ENCODE measurements at places on chromosomes 5 and 9. TPM values are rescaled to one million over a fixed set of nuclear protein-coding genes. Genes with fewer than 3 reads are reported as not detected.
A peak's percentile ranks its signal among the peaks of the same experiment; 100 is the strongest.

GRM6 gene
- total RNA-seq, result not detected

SLC6A18 gene
- not detected for total RNA-seq

DNA sequence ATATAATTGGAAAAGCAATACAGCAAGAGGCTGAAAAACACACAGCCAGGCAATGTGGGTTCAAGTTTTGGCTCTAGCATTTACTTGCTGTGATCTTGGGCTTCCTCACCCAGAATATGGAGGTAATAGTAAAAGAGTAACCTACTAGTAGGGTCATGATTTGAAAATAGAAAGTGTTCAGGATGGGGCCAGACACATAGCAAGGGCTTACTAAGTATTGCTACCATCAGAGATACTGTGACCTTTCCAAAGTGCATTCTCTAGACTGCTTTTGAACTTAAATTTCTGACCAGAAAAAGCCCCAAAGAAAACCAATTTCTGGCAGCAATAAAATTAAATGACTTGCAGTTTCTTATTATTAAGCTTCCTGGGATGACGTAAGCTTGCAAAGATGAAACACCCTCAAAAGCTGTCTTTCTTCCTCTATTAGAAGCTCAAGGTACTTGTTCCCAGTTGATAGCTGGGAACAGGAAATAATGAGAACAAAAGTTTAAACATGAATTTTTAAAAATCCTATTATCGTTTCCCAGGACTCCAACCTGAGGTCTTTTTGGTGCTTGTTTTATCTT, 20.3 kb downstream of the SLC45A2 start:
- DNase-seq, result no peak
- no peak overlapping the region for H3K27ac ChIP-seq
- no peaks in the 10 kb centered on the region for H3K4me1 ChIP-seq
- no peak overlapping the region for H3K4me3 ChIP-seq

DNA sequence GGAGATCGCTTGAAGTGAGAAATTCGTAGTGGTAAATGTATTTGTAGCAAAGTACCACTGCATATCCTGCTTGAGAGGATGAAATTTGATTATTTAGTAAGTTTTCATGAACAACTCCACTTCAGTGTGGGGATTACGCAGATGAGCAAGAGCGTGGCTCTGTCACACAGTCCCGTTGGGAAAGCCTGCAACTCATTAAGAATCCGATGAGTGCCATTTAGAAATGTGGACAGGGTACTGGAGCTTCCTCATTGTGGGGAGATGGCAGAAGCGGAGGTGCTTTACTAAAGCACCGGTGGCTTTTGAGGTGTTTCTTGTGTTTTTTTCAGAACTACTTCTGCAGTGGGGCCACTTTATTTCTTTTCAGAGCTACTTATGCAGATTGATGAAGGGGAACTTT, 1.4 kb downstream of the TJP2 start:
- no peaks in the 10 kb centered on the region for H3K27me3 ChIP-seq
- H3K4me3 ChIP-seq, result peak overlapping the region; percentile 70
- no peaks in the 10 kb centered on the region for H3K36me3 ChIP-seq
- no peak for DNase-seq
- H3K4me1 ChIP-seq, result peaks cover 51% of the 10 kb centered on the region

DNA sequence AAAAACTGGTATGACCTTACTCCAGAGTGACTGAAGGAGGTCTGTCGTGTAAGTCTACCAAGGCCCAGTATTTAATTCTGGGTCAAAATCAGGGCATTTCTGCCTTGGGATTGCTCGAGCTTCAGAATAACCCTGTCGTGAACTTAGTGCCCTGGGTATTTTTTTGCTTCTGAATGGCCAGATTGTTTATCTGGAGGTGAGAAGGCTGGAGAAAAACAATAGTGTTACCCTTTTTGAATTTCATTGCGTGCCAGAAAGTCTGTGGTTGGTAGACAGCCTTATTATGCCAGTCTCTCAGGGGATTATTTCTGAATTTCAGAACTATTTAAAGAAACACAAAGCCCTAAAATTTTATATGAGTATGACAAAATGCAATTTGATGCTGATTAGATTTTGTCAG, 323.4 kb downstream of the CSNK1G3 start:
- no peaks in the 10 kb centered on the region for H3K36me3 ChIP-seq

DNA sequence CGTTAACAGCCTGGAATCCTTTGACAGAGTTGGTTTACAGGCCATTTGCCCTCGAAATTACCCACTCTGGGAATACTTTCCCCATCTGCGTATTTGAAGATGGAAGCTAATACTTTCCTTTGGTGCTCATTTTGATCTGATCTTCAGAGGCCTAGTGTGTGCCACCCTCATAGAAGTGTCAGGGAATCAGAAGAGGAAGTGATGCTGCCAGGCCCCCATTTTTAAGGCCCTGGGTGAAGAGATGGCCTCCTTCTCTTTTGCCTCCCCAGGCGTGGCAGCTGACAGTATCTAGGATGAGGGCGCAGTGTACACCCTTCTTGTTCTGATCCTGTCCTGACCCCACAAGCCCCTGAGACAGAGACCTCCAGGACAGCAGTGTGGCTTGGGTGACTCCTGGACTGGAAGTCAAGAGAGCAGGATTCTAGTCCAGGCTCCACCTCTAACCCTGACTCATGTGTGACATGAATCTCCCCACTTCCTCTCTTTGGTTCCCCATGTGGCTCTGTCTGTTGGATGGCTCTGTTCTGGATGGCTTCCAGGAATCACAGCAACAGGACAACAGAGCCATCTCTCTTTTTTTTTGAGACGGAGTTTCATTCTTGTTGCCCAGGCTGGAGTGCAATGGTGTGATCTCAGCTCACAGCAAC, 27.8 kb downstream of the CSF1R start:
- peak overlapping the region; percentile 11 for H3K27ac ChIP-seq
- DNase-seq, result no peak
- H3K27me3 ChIP-seq, result no peaks in the 10 kb centered on the region
- H3K36me3 ChIP-seq, result peaks cover 21% of the 10 kb centered on the region

GRCh38 chr9:94553029-94553938, 1.6 kb upstream of the PCAT7 start:
- no peaks in the 10 kb centered on the region for H3K36me3 ChIP-seq
- H3K27me3 ChIP-seq, result no peaks in the 10 kb centered on the region
- H3K4me3 ChIP-seq, result no peak overlapping the region
- no peak overlapping the region for H3K27ac ChIP-seq
- no peak for DNase-seq
- H3K4me1 ChIP-seq, result no peaks in the 10 kb centered on the region

DNA sequence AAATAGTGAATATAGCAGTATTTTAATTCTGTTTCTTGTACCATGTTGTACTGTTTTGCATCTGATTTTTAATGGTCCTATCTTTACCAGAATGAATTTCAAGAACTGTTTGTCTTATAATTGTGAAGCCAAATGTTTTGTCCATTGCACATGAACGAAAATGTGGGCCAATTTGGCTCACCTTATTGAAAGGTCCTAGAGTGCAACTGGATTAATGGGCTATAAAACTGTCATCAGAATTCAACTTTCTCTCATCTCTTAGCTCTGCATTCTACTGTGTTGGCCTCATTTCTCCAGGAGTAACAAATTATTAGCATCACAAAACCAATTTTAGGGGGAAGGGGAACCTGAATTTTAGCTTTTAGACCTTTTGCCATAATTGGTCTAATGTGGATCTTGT, 179.4 kb upstream of the NUDT12 start:
- no peak for DNase-seq
- H3K27ac ChIP-seq, result no peak overlapping the region
- H3K4me3 ChIP-seq, result no peak overlapping the region
- H3K4me1 ChIP-seq, result no peaks in the 10 kb centered on the region
- no peaks in the 10 kb centered on the region for H3K36me3 ChIP-seq

DNA sequence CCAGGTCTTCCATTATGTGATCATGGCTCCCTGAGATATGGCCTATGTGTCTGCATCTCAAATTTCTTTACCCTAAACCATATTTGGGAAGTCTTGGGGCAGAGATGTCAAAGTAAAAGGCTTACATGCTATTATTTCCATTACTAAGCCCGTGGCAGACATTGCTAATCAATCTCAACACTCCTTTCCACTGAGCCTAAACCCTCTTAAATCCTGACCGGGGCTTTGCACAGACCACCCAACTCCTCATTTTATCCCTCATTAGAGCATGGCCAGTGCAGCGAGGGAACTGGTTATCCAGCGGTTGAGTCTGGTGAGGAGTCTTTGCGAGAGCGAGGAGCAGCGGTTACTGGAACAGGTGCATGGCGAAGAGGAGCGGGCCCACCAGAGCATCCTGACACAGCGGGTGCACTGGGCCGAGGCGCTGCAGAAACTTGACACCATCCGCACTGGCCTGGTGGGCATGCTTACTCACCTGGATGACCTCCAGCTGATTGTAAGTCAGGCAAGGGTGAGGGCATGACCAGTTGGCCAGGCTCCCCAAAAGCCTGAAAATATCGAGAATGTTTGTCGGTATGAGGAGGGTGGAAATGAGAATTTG, 11.0 kb downstream of the BSPRY start:
- no peak overlapping the region for H3K4me3 ChIP-seq
- no peak for DNase-seq
- H3K27ac ChIP-seq, result no peak overlapping the region
- no peaks in the 10 kb centered on the region for H3K4me1 ChIP-seq

All from upper lobe of right lung (tissue), 1 donor.